ENCODE measurements at places on chromosomes 5 and 9.

DNA sequence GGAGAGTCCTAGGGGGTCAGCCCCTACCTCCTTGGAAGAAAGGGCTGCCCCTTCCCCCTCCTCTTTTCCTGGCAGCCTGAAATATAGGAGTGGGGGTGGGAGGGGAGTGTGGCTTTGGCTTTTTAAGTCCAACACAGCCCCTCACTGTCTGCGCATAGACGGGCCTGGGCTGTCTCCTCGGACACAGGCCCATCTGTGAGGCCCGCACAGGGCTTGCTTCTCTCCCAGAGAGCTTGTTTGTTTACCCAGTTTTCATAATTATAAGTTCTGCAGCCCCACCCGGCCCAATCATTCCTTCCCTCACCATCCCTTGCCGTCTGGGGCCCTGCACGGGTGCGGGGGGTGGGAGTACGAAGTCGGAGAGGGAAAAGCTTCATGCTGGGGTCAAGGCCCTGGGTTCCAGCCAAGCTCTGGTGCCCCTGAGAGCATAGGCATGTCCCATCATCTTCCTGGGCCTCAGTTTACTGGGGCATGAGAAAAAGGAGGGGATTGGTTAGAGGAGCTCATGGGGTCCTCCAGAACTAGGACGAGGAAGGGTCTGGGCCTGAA, 54.0 kb upstream of the STXBP1 start:
- no peak for DNase-seq

GRCh38 chr5:119378075-119378700, 22.4 kb downstream of the TNFAIP8 start:
- DNase-seq, result no peak

DNA sequence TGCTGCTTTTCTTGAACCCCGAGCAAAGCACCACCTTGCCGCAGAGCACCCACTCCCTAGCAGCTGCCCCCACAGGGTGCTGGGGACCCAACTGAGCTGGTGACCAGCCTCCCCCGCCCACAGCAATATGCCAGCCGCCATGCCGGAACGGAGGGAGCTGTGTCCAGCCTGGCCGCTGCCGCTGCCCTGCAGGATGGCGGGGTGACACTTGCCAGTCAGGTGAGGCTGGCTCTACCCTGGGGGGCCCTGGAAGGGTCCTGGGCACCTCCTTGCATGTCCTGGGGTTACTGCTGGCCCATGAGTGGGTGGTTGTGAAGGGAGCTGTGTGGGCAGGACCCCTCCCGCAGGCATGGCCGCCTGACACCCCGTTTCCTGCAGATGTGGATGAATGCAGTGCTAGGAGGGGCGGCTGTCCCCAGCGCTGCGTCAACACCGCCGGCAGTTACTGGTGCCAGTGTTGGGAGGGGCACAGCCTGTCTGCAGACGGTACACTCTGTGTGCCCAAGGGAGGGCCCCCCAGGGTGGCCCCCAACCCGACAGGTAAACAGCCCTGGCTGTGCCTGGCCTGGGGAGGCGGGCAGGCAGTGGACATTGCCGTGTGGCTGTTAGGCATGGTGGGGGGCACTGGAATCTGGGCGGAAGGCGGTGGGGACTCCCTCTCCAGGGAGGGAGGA, 7.2 kb downstream of the EGFL7 start:
- no peak for DNase-seq

- no peak for DNase-seq
These were observed 10.4 kb downstream of the GMCL2 start for GRCh38 chr5:178176791-178177190.

DNA sequence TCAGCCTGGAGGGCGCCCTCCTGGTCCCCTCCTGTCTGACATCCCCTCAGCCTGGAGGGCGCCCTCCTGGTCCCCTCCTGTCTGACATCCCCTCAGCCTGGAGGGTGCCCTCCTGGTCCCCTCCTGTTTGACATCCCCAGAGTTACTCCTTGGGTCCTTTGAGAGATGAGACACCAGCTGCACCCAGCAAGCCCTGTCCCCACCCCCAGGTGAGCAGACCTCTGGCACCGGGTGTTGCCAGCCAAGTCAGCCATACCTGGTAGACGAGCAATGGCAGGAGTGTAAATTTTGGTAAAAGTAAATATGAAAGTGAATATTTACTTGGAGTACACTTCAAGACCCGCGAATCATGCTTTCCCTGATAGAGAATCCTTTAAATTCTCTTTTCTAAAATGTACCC, 25.4 kb downstream of the EXOC3 start:
- no peak for DNase-seq

DNA sequence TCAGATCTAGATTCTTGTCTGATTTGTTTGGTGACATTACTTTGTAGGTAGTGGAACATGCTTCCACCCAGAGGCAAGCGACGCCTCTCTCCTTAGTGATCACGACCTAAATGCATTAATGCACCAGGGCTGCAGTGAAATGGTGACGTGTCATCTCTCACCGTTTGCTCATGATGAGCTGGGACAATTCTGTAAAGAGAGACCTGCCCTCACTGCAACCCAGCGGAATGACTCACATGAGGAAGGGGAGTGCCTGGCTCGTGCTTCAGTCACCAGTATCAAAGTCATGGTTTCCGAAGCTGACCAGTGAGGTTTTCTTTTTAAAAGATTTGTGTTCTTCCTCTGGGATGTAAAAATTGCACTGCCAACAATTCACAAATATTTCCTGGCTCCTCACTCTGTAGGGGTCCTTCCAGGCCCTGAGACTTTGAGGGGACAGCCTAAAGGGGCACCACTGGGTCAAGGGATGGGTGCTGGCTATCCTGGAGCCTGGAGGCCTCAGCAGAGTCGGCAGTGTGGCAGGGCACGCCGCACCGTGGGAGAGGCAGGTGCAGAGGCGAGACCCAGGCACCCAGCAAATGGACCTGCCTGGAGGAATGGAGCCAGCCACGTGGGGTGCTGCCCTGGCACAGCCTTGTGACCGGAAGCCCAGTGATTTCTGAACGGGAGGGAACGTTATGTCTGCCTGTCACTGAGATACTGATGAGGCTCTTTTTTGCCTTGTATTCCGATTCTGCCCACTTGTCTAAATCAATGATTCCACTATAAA, 17.3 kb downstream of the QSOX2 start:
- no peak for DNase-seq

DNA sequence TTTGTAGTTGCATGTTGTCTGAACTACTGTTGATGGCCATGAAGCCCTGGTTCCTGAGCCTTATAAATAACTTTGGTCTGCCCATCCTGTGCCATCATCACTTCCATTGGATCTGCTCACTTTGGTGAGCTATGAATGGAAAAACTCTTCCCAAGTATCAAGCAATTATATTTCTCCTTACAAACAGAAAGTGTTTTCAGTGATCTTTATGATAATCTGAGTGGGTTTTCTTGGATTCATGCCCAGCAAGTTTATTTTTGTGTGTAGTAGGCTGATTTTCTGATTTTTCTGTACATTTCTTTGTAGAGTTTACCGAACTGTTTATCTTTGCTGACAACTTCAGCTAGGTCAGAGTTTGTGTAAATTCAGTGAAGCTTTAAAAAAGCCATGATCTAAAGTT, 31.0 kb downstream of the CAMK4 start:
- no peak for DNase-seq

- no peak for DNase-seq
These were observed 247.1 kb downstream of the SLCO4C1 start for GRCh38 chr5:102048940-102049339.

GRCh38 chr5:108797396-108797795, 49.7 kb downstream of the FER start:
- no peak for DNase-seq

DNA sequence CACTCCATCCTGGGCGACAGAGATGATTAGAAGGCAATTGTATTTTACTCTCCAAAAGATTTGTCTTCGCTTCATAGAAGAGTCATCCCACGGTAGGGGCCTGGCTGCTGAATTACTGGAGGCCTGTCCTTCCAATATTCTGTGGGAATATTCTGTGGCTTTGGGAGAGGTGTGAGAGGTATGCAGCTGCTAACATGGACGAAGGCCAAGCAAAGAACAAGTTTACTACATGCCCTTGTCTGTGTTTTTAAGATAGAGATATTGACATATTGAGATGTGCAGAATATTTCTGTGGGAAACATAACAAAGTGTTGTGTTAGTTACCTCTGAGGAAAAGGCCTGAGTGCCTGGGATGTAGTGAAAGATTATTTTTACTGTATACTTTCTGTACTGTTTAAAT, 71.8 kb upstream of the SMIM15 start:
- no peak for DNase-seq

GRCh38 chr9:90000925-90001324, 396.1 kb downstream of the GADD45G start:
- no peak for DNase-seq

DNA sequence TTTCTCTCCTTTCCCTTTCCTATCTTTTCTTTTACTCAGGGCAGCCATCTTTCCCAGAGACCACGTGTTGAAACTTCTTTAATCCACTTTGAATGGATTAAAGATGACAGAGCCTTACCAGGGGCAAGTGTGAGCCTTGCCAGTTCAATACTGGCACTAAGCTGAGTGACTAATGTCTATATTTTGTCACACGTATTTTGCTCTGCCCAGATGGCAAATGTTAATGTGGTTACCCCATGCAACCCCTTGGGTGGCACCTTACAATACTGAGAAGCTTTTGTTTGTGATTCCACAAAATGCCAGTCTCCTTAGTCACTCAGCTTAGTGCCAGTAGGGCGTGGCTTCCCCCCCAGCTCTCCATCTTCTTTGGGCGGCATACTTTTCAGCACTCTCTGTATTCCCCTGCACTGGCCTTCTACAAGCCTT, 24.8 kb downstream of the ANXA1 start:
- no peak for DNase-seq

DNA sequence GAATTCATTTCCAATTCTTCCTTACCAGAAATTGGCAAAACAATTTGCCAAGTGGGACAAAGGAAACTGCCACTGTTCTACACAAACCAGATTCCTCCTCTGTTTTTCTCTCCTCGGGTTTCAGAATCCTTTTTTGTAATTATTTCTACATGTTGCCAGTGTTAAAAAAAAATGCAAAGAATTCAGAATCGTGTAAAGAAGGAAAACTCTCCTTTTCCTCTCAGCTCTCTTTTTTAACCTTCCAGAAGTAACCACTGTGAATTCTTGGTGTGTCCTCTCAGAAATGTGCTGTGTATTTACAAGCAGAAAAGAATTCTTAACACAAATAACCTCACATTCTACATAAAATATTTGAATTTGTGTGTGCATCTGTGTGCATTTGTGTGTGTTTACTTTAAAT, 224.6 kb downstream of the DRD1 start:
- no peak for DNase-seq

DNA sequence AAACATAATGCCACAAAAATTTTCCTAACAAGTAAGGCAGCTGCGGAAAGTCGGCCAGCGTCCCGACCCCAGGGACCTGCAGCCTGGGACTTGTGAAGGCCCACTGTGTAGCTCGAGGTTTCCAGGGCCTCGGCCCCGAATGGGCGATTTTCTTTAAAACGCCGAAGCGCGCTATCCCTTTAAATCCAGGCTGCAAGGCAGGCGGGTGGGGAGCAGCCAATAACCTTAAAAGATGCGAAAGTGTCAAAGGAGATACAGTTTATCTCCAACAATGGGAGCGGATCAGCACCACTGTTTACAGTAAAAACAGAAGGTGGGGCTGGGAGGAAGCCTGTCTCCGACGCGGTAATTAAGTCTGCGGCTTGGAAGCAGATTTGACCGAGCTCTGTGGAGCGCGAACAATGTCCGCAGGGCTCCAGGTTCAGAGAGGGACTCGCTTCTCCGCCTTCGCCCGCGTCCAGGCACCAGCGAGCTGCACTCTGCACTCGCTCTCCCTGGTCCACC, 1.7 kb upstream of the ZSWIM6 start:
- no peak for DNase-seq

DNA sequence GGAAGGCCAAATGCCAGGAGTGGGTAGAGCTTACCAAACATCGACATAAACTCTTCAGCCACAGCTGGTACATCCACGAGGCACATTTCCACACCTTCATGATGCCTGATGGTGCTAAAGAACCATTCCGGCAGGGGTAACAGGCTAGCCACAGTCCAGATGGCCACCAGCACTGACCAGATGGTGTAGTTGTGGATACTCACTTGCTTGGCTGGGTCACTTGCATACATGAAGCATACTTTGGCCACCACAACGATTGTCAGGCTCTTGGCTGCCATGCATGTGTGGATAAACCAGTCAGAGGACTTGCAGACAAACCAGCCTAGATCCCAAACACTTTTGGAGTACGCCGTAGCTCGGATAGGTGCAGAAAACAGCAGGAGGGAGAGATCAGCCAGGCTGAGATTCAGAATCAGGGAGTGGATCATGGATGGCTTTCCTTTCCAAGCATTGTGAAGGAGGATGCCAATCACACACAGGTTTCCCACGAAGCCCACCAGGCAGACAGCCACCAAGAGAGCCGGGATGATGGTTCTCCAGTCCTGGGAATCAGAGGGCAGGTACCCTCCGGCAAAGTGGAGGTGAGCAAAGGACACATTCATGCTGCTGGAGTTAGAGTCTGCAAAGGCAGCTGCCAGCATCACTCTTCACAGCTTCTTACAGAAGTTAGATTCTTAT, 378 bp downstream of the GPR151 start:
- DNase-seq, result no peak

DNA sequence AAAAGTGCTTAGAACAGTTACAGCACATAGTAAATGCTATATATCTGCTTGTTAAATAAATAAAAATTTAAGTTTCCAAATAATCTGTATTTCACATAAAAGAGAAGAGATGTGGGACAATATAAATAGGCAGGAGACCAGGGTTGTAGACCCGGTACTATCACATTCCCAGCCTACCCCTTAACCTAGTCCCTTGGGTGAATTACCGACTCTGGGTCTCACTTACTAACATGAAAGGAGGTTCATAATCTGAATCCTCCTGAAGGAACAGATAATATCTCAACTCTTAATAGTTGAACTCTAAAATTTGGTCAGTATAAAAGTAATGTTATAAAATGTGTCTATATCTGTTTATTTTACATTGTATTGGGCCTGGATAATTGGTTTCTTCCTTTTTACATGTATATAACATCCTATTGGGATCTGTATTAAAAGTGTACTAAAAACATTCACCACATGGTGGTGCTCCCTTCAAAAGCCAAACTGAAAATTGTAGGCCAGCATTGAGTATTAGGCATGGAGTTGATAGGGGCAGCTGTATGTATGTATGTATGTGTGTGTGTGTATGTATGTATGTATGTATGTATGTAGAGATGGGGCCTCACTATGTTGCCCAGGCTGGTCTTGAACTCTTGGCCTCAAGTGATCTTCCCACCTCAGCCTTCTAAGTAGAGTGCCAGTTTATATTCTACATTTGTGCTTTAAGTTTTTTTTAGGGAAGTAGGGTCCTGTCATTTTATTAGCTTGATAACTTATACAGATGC, 64.2 kb upstream of the ABL1 start:
- no peak for DNase-seq

GRCh38 chr5:132226516-132227234, 978 bp downstream of the P4HA2 start:
- no peak for DNase-seq

DNA sequence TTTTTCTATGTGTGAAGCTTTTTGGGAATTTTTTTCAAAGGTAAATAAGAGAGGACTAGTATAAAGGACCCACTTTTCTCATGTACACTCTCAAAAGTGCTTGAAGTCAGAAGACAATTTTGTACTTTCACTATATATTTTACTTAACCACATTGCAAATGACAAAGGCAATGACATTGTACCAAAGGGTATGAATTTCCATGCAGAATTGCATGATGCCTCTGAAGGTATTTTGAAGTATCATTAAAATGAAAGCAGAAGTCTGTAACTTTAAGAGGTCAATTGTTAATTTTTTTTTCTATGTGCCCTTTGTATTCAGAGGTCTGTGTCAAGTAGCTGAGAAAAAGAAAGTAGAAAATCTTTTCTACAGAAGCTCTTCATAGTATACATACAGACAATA, 84.7 kb downstream of the ST8SIA4 start:
- DNase-seq, result no peak

GRCh38 chr5:169636477-169637084, 494 bp upstream of the DOCK2 start:
- DNase-seq, result no peak

- DNase-seq, result no peak
These were observed 48.5 kb upstream of the AGXT2 start for GRCh38 chr5:35096216-35096615.
